ENCODE measurements at places on chromosomes 7 and 10. TPM values are rescaled to one million over a fixed set of nuclear protein-coding genes. Genes with fewer than 3 reads are reported as not detected.

GRCh38 chr10:77392851-77393250, 244.8 kb downstream of the KCNMA1 start:
- peaks cover 71% of the 10 kb centered on the region for H3K4me1 ChIP-seq
- H3K36me3 ChIP-seq: no peaks in the 10 kb centered on the region
- H3K27me3 ChIP-seq: no peaks in the 10 kb centered on the region

AZGP1 gene
- total RNA-seq: 3.5 TPM

ABCA13 gene
- total RNA-seq: not detected

SPDYE6 gene
- not detected for total RNA-seq

GRCh38 chr10:36473122-36473521, 652.3 kb upstream of the ANKRD30A start:
- H3K27ac ChIP-seq: no peak overlapping the region
- no peaks in the 10 kb centered on the region for H3K4me1 ChIP-seq
- H3K4me3 ChIP-seq: no peak overlapping the region
- H3K36me3 ChIP-seq: no peaks in the 10 kb centered on the region
- H3K27me3 ChIP-seq: no peaks in the 10 kb centered on the region
- no peak for DNase-seq

TMEM225B gene
- 0.41 TPM for total RNA-seq

DNA sequence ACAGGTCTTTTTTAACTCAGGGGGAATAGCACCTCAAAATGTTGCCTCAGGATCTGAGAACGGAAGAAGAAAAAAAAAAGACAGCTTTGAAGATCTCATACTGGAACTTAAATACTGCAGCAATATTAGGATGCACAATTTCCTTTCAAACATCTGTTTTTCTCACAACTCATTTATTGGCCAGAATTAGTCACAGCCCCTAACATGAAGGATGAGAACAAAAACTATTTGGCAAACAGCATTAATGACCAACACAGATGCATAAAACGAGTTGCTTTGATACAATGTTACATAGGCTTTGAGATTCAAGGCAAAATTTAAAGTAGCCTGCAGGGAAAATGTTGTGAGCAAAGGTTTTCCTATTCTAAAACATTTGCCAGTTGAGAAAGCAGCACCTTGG, 36.5 kb downstream of the JMJD1C start:
- H3K4me3 ChIP-seq: no peak overlapping the region
- no peaks in the 10 kb centered on the region for H3K36me3 ChIP-seq
- DNase-seq: no peak
- H3K27me3 ChIP-seq: no peaks in the 10 kb centered on the region
- H3K4me1 ChIP-seq: no peaks in the 10 kb centered on the region

GRCh38 chr10:50379616-50380015, 128.3 kb upstream of the ASAH2 start:
- no peaks in the 10 kb centered on the region for H3K4me1 ChIP-seq
- no peaks in the 10 kb centered on the region for H3K27me3 ChIP-seq
- no peak overlapping the region for H3K4me3 ChIP-seq
- H3K27ac ChIP-seq: no peak overlapping the region

EEPD1 gene
- 10.9 TPM for total RNA-seq

DNA sequence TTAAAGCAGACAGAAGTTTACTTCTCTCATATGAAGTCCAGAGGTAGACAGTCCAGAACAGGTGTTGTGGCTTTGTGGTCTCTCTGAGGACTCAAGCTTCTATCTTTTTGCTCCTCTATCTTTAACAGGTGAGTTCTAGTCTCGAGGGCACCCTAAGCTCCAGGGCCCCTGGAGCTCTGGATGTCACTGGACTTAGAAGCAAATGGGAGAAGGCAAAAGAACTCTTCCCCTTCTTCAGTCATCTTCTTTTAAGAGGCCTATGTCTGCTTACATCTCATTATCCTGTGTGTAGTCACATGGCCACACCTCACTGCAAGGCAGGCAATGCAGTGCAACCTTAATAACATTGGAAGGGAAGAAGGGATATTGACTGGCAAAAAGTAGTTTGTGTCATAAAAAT, 61.6 kb downstream of the ADCYAP1R1 start:
- no peak for DNase-seq
- no peak overlapping the region for H3K27ac ChIP-seq
- no peaks in the 10 kb centered on the region for H3K36me3 ChIP-seq
- no peak overlapping the region for H3K4me3 ChIP-seq
- no peaks in the 10 kb centered on the region for H3K27me3 ChIP-seq
- no peaks in the 10 kb centered on the region for H3K4me1 ChIP-seq

GRCh38 chr10:61477451-61477850, 24.3 kb upstream of the TMEM26 start:
- no peaks in the 10 kb centered on the region for H3K36me3 ChIP-seq
- no peaks in the 10 kb centered on the region for H3K4me1 ChIP-seq
- no peak for DNase-seq
- no peak overlapping the region for H3K27ac ChIP-seq
- H3K4me3 ChIP-seq: no peak overlapping the region

GRCh38 chr7:105594034-105594433, 12.7 kb upstream of the EFCAB10 start:
- no peak for DNase-seq
- H3K36me3 ChIP-seq: no peaks in the 10 kb centered on the region
- no peak overlapping the region for H3K4me3 ChIP-seq
- no peak overlapping the region for H3K27ac ChIP-seq

- peaks cover 20% of the 10 kb centered on the region for H3K4me1 ChIP-seq
- DNase-seq: peak; percentile 95
- H3K4me3 ChIP-seq: no peak overlapping the region
- no peaks in the 10 kb centered on the region for H3K36me3 ChIP-seq
- peak overlapping the region; percentile 73 for H3K27ac ChIP-seq
Observed at GRCh38 chr10:89373916-89374711, 3.7 kb upstream of the IFIT1B start.

DNA sequence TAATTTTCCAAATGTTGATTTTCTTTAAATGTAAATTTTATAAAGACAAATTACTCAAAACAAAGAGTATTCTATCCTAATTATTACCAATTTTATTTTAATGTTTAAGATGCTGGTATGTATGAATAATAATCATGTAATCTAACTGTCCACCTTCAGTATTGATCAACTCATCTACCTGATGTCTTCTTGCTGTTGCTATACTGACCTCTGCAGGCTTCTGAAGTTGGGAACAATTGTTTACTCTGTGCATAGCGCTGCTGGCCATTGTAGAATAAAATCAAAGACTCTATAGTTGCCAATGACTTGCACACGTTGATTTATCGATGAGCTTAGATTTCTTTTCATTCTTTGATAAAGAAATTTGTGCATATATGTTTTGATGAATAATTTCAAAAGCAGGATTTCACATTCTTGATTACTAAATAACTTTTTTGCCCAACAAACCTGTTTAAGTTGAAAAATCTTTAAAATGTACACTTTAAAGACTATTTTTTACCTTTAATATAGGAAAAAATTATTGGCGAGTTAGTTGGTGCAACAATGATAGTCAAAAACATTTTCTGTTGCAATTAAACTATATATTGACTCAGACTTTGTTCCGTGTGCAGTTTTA, 282.3 kb downstream of the TFEC start:
- H3K4me3 ChIP-seq: no peak overlapping the region
- H3K4me1 ChIP-seq: peaks cover 21% of the 10 kb centered on the region
- DNase-seq: no peak
- H3K27me3 ChIP-seq: no peaks in the 10 kb centered on the region
- no peaks in the 10 kb centered on the region for H3K36me3 ChIP-seq
- no peak overlapping the region for H3K27ac ChIP-seq

DNA sequence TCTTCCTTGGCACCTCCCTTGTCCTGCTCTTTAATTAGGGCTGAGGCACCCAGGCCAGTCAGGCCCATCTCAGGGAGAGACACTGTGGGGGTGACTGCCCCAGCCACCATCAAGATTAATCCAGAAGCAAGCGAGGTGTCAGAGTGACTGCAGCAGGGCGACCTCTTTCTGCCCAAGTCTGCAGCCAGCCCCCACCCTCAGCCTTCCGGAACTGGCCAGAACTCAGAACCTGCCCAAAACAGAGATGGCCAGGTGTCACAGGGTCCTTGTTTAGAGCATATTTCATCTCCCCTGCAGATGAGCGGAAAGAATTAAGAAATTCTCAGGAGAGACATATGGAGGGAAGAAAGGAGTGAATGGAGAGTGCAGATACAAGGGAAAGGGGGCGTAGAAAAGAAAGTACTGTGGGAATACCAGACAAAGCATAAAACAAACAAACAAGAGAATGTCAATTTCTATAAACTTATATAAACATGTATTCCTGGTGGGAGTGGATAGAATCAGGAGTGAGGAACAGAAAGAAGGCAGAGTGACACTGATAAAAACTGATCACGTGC, 188.8 kb upstream of the NRP1 start:
- H3K36me3 ChIP-seq: no peaks in the 10 kb centered on the region
- H3K27me3 ChIP-seq: no peaks in the 10 kb centered on the region
- no peak overlapping the region for H3K4me3 ChIP-seq
- H3K4me1 ChIP-seq: peaks cover 15% of the 10 kb centered on the region
- DNase-seq: no peak

- peaks cover 13% of the 10 kb centered on the region for H3K4me1 ChIP-seq
- H3K27ac ChIP-seq: no peak overlapping the region
- no peaks in the 10 kb centered on the region for H3K36me3 ChIP-seq
- DNase-seq: no peak
Observed at GRCh38 chr7:152762056-152762455, 2.5 kb downstream of the ACTR3B start.

DNA sequence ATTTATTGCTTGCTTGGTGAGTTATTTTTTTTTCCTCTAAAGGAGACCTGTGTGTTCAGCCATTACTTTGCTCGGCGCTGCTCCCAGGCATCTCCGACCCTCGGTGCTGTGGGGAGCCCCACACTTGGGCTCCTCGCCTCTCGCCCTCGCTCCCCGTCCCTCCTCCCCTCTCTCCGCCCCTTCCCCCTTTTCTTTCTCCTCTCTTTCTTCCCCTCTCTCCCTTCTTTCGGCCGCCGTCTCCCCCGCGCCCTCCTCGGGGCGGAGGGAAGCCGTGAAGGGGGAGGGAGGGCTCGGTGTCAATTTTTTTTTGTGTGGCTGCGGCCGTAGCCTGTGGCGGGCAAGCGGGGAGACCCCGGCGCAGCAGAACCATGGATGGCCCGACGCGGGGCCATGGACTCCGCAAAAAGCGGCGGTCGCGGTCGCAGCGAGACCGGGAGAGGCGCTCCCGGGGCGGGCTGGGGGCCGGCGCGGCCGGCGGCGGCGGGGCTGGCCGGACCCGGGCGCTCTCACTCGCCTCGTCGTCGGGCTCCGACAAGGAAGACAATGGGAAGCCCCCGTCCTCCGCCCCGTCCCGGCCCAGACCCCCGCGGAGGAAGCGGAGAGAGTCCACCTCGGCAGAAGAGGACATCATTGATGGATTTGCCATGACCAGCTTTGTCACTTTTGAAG, 1.1 kb downstream of the AUTS2 start:
- DNase-seq: peak; percentile 67
- no peaks in the 10 kb centered on the region for H3K36me3 ChIP-seq
- H3K27me3 ChIP-seq: no peaks in the 10 kb centered on the region
- H3K27ac ChIP-seq: peak overlapping the region; percentile 91

DNA sequence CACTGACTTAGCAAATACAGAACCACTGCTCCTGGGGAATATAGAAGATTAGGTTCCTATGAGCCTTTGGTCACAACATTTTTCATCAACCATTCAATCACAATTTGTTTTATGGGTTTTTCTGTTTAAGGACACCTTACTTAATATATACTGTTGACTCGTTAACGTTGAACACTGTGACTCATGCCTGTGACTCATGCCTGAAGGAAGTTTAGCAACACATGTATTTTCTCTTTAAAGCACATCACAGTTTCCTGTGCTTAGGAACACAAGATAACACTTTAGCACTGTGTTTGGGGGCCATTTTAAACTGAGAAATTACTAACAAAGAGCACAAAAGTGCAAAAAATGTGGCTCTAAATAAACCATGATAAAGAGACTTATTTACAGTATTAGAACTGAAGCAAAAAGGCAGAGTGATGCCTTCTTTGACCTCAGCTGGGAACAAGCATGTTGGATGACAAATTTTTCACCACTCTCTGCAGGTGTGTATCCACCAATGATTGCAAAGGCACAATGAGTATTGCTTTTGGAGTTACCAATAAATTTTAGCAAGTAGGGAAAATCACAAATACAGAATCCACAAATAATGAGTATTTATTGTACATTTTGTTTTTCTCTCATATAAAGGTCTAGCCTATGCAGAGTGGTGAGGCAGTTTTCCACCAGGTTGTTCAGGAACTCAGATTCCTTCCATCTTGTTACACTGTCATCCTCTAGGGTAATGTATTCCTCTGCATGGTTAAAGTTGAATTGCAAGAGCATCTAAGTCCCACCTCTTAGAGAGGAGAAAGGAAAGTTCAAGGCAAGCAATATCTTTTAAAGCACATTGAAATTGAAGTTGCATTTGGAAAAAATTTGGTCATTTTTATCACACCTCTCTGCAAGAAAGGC, 7.3 kb downstream of the FGFBP3 start:
- no peaks in the 10 kb centered on the region for H3K27me3 ChIP-seq
- H3K36me3 ChIP-seq: no peaks in the 10 kb centered on the region
- DNase-seq: no peak
- H3K4me1 ChIP-seq: no peaks in the 10 kb centered on the region
- H3K27ac ChIP-seq: peak overlapping the region; percentile 23

DNA sequence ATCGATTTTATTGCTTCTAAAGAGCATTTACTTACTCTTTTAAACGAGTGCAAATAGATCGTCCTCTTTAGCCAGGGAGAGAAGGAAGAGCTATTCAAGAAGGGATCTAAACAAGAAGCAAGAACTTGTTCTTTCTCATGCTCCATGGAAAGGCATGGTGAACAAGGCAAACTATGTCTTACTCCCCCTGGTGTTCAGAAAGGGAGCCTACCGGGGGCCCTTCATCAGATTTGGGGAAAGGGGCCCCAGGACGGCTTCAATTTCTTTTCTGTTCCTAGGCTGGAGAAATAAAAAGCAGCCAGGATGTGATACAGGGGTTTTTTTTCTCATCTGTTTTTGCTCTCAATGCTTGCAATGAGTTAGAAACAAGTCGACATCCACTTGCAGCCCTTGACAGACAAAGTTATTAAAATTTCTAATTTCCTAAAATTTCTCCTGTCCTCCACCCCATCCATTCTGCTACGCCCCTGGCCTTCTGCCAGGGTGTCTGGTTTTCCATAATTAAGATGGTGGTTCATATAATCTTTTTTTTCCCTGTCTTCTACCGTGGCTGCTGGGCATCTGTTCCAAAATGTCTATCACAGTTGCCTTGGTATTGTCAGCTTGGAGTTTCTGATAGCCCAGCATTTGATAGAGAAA, 214.4 kb downstream of the CREB5 start:
- no peak overlapping the region for H3K27ac ChIP-seq
- no peaks in the 10 kb centered on the region for H3K36me3 ChIP-seq
- DNase-seq: no peak
- H3K4me3 ChIP-seq: no peak overlapping the region

GRCh38 chr7:25805027-25805687, 346.8 kb upstream of the NFE2L3 start:
- peak overlapping the region; percentile 63 for H3K27ac ChIP-seq
- peaks cover 70% of the 10 kb centered on the region for H3K4me1 ChIP-seq
- no peaks in the 10 kb centered on the region for H3K36me3 ChIP-seq
- H3K4me3 ChIP-seq: no peak overlapping the region

DNA sequence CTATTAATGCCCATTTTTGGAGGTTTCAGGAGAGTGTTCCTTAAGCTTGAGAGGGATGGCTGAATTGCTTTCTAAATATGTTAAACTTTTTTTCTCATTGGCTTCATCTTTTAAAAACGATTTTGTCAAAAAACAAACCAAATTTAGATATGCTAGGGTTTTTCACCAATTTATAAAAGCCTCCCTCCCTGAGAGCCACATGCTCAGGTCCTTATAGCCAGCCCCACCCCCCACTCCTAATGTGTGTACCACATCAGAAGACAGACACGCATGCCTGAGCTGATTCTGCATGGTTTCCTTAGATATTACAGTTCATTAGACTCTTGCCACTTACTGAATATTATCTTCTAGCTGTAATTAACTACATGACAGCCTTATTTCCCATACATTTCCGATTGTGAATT, 2.0 kb downstream of the CUL1 start:
- peaks cover 55% of the 10 kb centered on the region for H3K4me1 ChIP-seq
- H3K4me3 ChIP-seq: peak overlapping the region; percentile 87
- no peak for DNase-seq
